Stimulated activated CD4-positive, alpha-beta T cell treated with anti-CD3 and anti-CD28 coated beads, Interleukin-4, amount 100 ng/mL, for 1 hour (primary cell): ENCODE measurements at places on chromosomes 11 and 22.
A peak's percentile ranks its signal among the peaks of the same experiment; 100 is the strongest.

GRCh38 chr11:7020183-7020917, at the start of the genes NLRP14 and ZNF214:
TSS of gene NLRP14 (plus strand) at chr11:7020479. CDS start at chr11:7038587, 18,108 bp downstream.
TSS of gene ZNF214 (minus strand) at chr11:7020346. CDS start at chr11:7002835, 17,511 bp downstream.
- no peak for DNase-seq

GRCh38 chr11:98194611-98195010, 826.1 kb upstream of the CNTN5 start:
- DNase-seq, result no peak

GRCh38 chr11:120756931-120757330, 245.4 kb downstream of the GRIK4 start:
- DNase-seq, result no peak

DNA sequence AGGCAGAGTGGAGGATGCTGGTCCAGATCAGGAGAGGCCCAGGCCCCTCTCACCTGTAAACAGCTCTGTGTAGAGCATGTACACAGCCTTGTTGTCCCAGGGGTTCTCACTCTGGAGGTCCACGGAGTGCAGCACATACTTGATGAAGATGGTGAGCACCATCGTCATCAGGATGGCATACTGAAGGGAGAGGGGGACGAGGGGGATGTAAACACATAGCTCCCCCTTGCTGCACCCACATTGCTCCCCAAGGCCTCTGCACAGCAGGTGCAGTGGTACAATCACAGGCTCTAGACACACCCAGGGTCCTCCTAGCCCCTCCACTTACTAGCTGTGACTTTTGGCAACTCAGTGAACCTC, 2.9 kb downstream of the SYVN1 start:
- DNase-seq, result no peak

DNA sequence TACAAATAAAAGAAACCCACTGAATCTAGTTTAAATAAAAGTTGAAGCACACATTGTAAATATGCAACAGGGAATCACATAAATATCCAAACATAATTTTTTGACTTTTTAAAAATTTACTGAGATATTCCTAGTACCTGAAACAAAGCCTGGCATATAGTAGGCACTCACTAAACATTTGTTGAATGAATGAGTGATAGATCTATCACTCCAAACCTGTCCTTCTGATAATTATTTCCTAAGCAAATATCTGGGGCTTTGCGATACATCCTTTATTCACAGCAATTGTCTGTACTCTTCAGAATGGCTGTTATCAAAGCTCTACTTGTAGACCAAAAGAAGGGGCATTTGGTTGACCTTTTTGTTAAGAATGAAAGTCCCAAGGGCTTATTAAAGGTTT, 2.6 kb upstream of the PSMA1 start:
- no peak for DNase-seq

- DNase-seq, result no peak
Observed at GRCh38 chr11:120306519-120307242, 18.4 kb upstream of the TLCD5 start.

GRCh38 chr22:46036558-46037408, 59.8 kb upstream of the WNT7B start:
- peak; percentile 47 for DNase-seq

DNA sequence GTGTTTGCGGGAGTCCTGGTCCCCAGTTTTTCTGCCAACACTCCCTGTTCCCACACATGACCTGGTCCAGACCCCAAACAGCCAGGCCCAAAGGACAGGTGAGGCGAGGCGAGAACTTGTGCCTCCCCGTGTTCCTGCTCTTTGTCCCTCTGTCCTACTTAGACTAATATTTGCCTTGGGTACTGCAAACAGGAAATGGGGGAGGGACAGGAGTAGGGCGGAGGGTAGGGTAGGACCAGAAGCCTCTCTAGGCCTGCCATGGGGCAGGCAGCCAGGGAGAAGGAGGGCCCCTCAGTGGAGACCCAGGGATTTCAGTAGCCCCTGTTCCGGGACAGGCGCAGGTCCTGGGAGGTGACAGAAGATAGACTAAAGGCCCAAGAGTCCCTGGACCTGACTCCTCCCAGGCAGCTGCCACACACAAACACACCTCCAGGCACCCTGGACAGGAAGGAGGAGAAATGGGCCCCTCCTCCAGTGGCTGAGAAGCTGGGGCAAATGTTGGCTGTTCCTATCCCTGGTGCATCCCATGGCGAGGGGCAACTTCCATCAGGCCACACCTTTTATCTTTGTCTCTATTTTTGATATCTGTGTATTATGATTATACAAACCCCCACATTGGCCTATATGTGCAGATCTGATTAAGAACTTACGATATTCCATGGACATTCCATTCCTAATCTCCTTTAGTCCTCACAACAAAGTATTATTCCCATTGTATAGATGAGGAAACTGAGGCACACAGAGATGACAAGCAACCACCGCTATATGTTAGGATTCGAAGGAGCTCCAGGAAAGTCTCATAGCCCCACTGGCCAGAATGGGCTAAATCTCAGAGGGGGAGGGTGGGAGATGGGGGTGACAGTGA, 626 bp upstream of the F2 start:
- no peak for DNase-seq

GRCh38 chr11:335779-336658, 15.4 kb upstream of the IFITM3 start:
- no peak for DNase-seq

DNA sequence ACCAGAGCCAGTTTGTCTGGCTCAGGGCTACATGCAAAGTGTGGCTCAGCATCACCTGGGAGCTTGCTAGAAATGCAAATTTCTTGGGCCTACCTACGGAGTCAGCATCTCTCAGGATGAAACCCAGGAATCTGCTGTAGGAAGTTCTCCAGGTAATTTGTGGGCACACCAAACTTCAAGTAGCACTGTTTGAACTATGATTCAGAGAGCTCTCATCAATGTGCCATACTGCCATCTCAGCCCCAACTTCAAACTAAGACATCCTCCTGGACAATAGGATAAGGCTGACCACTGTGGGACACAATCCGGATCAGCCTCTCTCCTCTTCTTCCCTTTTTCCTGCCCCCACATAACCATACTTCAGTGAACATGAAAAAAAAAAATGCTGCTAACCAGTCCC, 374.5 kb downstream of the METTL15 start:
- no peak for DNase-seq

- DNase-seq, result peak; percentile 26
Observed at GRCh38 chr11:68312780-68313573, 586 bp downstream of the LRP5 start.
